ENCODE measurements at places on chromosomes 6 and 20. TPM values are rescaled to one million over a fixed set of nuclear protein-coding genes. Genes with fewer than 3 reads are reported as not detected.

Gene TCP11
- not detected for total RNA-seq

Gene CLDN20
- not detected for total RNA-seq

Gene ZKSCAN4
- 11.5 TPM for total RNA-seq

Gene PPP1R11
- total RNA-seq: 105 TPM

Gene ENPP3
- 0.54 TPM for total RNA-seq

Gene PRR18
- total RNA-seq: not detected

Gene NRN1
- total RNA-seq: 105 TPM

Gene GSTA1
- total RNA-seq: 0.30 TPM

Gene VSX1
- total RNA-seq: 0.32 TPM

Gene IL17A
- total RNA-seq: not detected
